Caco-2 (cell line): ENCODE measurements at places on chromosomes 7 and 10. TPM values are rescaled to one million over a fixed set of nuclear protein-coding genes. Genes with fewer than 3 reads are reported as not detected.

SAMD9 gene
- total RNA-seq: 0.32 and 0.64 TPM in 2 replicates

SPAM1 gene
- not detected in 2 replicates for total RNA-seq

NUTM2E gene
- 0.14 TPM in 1 of 2 replicates, not detected in the other for total RNA-seq

NPTX2 gene
- total RNA-seq: not detected in 2 replicates

ELMO1 gene
- 0.14 and 1.1 TPM in 2 replicates for total RNA-seq

ADCYAP1R1 gene
- total RNA-seq: not detected in 2 replicates

GARIN1A gene
- total RNA-seq: 0.48 and 0.79 TPM in 2 replicates

SUGCT gene
- 9.9 and 12.2 TPM in 2 replicates for total RNA-seq

PKD2L1 gene
- 0.19 TPM in 1 of 2 replicates, not detected in the other for total RNA-seq

CAMK1D gene
- total RNA-seq: 8.1 and 10.9 TPM in 2 replicates

ERVW-1 gene
- total RNA-seq: 0.51 TPM in 1 of 2 replicates, not detected in the other

DGKB gene
- 0.39 TPM in 1 of 2 replicates, not detected in the other for total RNA-seq
